NT2/D1 (cell line): ENCODE measurements at places on chromosomes 7 and 10.
A peak's percentile ranks its signal among the peaks of the same experiment; 100 is the strongest.

- no peak for DNase-seq
Observed at GRCh38 chr10:7186387-7187018, 224.3 kb downstream of the SFMBT2 start.

DNA sequence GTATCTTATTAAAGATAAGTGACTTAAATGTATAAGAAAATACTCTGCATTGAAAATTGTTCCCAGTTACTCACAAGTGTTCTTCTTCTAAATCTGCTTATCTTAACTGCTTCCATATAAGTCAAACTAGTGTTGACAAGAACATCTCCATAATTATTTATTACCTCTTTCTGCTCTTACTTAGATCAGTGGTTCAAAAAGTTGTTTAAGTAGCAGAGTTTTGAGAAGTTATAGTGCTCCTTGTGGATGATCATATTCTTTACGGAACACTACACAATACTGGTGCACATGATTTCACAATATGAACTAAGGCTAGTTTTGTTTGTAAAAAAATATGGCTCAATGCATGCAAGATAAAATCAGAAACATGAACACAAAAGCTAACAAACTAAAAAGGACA, 168.4 kb downstream of the SEMA3D start:
- no peak for DNase-seq

DNA sequence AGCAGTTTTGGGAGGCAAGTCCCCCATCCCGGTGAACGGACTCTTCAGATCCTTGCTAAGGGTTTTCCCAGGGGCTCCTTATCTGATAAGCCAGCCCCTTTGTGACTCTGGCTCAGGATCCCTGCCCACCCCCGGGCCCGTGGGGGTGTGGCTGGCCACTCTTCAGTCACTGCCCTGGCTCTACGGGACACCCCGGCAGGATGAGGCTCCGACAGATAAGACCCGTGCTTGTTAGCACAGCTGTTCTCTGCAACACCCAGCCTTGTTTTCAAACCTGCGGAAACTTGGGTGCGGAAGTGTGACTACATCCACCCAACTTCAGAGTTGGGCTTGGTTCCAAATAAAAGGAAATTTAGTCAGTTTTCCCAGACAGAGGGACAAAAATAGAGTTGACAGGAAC, 66.7 kb upstream of the PODXL start:
- DNase-seq, result no peak

- DNase-seq, result peak; percentile 56
Observed at GRCh38 chr10:63866075-63866746, 345.0 kb downstream of the REEP3 start.

DNA sequence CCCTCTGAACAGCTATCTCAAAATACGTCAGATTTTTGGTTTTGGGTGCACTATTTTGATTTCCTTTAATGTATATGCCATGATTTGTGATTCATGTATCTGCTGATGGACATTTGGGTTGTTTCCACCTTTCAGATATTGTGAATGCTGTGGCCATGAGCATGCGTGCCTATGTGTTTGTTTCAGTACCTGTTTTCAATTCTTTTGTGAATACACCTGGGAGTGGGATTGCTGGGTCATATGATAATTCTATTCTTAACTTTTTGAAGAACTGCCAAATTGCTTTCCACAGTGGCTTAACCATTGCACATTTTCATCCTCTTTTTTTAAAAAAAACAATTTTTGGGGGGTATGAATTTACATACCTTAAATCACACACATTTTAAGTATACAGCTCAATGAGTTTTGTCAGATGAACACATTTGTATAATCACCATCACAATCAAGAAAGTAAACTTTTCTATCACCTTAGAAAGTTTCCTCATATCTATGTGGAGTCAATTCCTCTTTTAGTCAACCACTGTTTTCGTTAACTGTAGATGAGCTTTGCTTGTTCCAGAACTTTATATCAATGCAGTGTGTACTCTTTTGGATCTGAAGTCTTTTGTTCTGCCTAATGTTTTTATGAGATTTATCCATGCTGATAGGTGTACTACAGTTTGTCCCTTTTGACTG, 36.9 kb downstream of the CYP26A1 start:
- no peak for DNase-seq

DNA sequence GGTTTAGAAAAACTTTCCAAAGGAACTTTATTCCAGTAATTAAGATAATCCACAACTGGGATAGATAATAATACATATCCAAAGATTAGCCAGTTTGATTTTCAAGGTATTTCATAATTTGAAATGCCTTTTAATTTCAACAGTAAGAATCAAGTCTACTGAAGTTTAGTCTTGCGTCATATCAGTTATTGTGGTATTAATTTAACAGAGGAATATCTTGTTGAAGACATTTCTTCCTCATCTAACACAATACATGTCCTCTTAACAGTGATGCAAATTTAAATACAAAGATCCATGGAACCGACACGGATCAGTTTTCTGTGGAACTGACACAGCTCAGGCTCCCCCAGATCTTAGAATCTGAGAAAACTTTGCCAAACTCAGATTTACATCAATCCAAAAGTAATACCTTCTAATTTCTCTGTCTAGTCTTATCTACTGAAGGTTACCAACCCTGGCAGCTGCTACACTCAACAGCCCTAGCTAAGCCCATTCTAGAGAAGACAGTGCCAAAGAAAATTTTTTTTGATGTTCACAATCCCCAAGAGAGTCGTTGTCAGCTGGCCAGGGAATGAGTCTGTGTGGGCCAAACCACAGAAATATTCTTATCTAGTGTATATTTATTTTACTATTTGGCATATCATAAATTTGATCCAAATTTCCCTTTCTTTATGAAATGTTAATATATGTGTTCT, 365.2 kb upstream of the MEOX2 start:
- DNase-seq, result no peak

- DNase-seq, result no peak
Observed at GRCh38 chr7:18993933-18994668, 123.3 kb downstream of the TWIST1 start.

DNA sequence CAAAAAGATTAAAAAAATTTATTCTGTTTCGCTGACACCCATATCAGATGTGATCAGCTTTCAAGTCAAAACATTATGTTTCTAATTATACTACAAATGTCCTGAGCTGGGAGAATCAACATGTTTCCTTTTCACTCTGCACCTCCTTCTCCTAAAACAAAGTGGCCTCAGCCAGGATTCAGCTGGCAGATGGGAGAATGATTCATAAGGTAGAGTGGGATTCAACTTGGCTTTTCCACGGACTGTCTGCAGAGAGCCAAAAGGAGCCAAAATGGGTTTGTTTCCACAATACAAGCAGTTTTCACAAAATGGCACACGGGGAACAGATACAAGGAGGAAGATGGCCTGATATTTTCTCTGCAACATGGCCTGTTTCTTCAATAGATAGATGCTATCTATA, 376.5 kb upstream of the PRKCQ start:
- no peak for DNase-seq

- peak; percentile 5 for DNase-seq
Observed at GRCh38 chr10:30637881-30638467, 8.4 kb upstream of the LYZL2 start.

- DNase-seq, result no peak
Observed at GRCh38 chr10:20108021-20108420, 291.8 kb downstream of the PLXDC2 start.

- DNase-seq, result no peak
Observed at GRCh38 chr10:90461437-90462155, 396.2 kb downstream of the HTR7 start.

- DNase-seq, result no peak
Observed at GRCh38 chr7:147903536-147904218, 686.9 kb upstream of the C7orf33 start.

DNA sequence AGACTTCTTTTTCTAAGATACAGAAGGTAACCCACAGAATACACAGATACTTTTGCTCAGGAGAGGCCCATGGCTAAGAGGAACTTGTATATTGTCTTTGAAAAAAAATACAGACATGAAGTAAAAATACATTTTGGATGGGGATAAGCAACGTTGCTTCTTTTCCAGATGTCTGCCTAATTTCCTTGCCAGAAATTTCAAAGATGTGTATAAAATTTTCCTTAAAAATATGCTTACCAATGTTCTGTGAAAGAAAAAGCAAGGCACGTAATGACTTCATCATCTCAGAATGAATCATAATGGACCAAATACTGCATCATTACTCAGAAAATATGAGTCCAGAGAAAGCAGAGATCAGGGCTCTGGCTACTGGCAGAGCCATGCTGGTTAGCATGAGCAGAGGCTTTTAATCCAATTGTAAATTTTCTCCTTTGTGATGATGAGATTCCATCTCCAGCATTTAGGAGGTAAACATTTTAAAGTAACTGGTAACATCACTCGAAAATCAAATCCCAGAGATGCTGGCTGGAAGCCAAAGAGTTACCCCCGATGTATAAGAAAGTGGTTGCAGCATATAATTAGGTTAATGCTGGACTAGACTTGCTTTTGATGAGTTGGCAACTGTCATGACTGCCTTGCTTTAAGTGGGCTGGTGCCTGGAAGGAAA, 272.5 kb downstream of the SEMA3A start:
- no peak for DNase-seq

DNA sequence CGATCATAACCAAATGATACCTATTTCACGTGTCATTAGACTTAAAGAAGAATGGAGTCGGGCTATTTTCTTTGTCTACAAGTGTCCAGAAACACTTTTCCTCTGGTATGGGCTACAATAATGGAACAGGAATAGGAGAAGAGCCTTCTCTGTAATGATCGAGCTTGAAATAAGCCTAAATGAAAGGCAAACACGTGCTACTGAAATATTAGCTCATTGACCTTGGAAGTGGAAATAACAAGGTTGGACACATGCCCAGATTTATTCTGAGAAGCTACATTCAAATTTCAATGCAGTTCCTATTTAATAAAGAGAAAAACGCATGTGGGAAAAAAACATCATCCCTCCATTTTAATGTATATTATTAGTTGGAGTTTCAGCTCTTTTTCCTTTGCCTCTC, 254.7 kb upstream of the PTER start:
- no peak for DNase-seq

GRCh38 chr10:24721229-24722106, 2.2 kb downstream of the ARHGAP21 start:
- no peak for DNase-seq

- no peak for DNase-seq
Observed at GRCh38 chr10:101310529-101311184, 43.3 kb upstream of the BTRC start.

DNA sequence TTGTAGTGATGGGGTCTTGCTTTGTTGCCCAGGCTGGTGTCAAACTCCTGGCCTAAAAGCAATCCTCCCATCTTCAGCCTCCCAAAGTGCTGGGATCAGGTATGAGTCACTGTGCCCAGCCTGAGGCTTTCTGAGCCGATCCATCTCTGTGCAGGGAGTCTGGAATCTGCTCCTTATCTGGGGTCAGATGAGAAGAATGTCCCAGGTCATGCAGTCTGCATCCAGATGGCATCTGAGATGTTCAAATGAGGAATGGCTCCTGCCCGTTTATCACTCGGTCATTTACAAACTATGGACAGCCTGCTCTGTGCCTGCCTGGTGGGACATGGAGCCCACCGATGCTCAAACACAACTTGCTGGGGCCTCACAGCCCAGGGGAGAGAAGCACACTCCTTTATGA, 11.1 kb upstream of the SLC18A3 start:
- no peak for DNase-seq

DNA sequence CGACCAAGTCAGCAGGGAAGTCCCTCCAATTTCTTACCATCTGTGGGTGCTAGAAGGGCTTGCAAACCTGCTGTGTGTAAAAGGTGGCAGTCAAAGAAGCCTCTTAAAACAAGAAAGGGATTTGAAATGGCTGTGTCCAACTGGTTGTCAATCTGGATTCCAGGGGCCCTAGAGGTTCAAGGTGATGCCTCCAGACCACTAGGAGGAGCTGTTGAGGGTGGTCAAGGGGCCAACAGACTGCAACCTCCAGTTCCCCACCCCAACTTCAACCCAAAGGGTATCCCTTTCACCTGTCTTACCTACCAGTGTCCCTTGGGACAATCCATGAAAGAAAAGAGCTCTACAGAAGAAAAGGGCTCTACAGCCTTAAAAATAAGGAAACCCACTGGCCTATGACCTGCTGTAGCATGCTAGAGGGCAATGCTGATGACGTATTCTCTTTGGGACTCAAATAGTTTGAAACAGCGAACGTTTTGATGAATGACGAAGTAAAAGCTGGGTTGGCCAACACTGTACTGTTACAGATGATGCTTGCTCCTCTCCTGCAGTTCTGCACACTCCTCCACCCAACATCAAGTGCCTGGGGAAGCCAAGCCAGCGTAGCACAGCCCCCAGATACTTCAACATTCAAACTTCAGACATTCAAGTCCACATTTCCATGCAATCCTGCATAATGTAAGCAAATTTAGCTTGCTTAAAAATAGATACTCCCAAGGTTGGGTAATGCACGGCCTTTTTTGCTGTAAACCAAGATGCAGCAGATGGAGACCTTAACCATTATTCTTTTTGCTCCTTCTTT, 45.9 kb upstream of the WDR11 start:
- DNase-seq, result no peak

DNA sequence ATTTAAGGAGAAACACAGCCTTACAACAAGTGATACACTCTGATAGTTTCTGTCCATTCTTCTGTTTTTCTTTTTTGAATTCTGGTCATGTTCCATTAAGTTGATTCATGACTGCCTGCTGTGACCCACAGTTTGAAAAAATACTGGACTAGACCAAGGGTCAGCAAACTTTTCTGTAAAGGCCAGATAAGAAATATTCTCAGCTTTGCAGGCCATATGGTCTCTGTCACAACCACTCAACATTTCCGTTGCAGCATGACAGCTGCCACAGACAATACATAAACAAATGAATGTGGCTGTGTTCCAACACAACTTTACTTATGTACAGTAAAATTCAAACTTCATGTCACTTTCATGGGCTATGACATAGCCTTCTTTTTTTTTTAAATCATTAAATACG, 156.7 kb downstream of the PLXNA4 start:
- no peak for DNase-seq

- DNase-seq, result no peak
Observed at GRCh38 chr10:120499883-120500282, 42.9 kb downstream of the PLPP4 start.

DNA sequence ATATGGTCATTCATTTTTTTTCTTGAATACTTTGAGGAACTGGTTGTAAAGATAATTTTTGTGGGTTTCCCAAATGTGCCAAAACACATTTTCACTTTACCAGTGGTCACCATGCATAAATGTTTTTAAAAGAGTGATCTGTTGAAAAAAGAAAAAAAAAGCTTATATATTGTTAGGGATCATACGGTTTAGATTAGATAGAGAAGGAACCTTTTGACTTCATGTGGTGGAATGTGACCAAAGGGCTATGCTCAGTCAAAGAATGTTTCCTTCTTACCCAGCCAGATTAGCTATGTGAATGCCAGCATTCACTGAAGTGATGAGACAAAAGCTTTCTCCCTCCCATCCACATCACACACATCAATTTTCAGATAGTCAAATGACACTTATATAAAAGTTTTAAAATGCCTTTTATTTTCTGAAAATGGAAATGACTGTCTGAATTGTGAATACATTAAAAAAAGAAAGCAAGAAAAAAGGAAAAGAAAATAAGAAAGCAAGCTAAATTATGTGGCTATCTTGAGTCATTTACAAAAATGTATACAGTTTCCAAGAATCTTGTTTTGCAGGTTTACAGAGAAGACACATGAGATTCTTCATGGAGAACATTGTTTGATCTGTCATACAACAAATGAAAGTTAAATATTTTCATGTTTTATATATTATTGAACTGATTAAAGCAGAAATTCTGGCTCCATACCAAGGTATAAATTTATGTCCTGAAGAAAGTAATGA, 8.6 kb upstream of the CPED1 start:
- no peak for DNase-seq

- no peak for DNase-seq
Observed at GRCh38 chr7:137682596-137682995, 164.2 kb downstream of the DGKI start.

GRCh38 chr7:155734445-155734809, 77.8 kb downstream of the SHH start:
- no peak for DNase-seq

GRCh38 chr7:47352394-47352968, 229.4 kb downstream of the TNS3 start:
- DNase-seq, result no peak
